Activated CD4-positive, alpha-beta T cell treated with anti-CD3 and anti-CD28 coated beads for 48 hours (primary cell): ENCODE measurements at places on chromosomes 11 and 22.
A peak's percentile ranks its signal among the peaks of the same experiment; 100 is the strongest.

- no peak for DNase-seq
Observed at GRCh38 chr11:79409330-79409729, 31.5 kb downstream of the TENM4 start.

DNA sequence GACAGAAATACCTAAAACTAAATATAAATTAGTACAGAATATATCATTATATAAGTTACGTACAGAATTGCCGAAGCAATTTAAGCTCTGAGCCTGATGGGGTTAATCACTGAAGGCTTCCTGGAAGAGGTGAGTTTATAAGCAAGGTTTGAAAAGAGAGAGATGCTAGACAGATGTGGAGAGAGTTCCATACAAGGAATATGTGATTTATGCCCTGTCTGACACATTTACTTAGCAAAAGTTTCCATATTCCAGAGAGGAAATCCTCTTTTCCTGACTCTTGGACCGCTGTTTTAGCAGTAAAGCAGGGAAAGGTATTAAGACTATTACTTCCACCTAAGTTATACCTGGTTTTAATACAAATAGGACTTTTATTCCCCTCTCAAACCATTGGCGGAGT lies 65.1 kb downstream of the DBX1 start:
- DNase-seq: no peak

DNA sequence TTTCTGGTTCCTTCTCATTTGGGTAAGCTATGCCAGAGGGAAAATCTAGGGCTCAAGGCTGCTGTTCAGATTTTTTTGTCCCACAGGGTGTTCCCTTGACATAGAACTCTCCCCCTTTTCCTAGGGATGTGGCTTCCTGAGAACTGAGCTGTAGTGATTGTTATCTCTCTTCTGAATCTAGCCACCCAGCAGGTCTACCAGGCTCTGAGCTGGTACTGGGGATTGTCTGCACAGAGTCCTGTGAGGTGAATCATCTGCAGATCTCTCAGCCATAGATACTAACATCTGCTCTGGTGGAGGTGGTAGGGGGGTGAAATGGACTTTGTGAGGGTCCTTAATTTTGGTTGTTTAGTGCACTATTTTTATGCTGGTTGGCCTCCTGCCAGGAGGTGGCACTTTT lies 167.3 kb upstream of the PGR start:
- DNase-seq: no peak

DNA sequence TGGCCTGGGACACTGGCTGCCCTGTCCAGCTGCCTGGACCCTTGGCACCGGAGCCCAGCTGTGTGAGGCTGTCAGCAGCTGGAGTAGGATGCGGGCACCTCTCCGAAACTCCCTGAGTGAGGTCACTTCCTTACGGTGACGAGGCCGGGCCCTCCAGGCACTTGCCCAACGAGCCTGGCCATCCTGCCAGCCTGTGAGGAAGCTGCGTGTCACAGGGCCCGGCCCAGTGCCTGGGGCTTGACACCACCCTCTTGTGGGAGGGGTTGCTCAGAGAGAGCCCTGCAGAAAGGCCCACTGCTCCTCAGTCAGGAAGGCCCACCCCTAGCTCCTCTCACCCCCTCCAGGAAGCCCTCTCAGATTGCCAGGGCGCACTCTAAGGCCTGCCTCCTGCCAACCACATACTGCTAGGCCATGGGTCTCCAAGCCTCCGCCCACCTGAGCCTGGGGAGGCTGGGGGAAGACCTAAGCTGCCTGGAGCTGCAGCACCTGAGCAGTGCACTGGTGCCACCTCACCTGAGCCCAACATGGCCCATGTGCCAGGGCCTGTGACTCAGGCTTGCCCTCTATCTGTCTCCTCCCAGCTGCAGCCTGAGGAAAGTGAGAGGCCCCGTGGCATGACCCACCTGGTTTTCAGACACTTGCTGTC lies 4.3 kb upstream of the PHLDA2 start:
- peak; percentile 70 for DNase-seq

GRCh38 chr11:71140206-71140919 lies 112.0 kb downstream of the SHANK2 start:
- no peak for DNase-seq

- DNase-seq: no peak
Observed at GRCh38 chr22:38798496-38798895, 4.6 kb upstream of the DNAL4 start.

- DNase-seq: no peak
Observed at GRCh38 chr11:75344761-75345454, 6.6 kb downstream of the ARRB1 start.

DNA sequence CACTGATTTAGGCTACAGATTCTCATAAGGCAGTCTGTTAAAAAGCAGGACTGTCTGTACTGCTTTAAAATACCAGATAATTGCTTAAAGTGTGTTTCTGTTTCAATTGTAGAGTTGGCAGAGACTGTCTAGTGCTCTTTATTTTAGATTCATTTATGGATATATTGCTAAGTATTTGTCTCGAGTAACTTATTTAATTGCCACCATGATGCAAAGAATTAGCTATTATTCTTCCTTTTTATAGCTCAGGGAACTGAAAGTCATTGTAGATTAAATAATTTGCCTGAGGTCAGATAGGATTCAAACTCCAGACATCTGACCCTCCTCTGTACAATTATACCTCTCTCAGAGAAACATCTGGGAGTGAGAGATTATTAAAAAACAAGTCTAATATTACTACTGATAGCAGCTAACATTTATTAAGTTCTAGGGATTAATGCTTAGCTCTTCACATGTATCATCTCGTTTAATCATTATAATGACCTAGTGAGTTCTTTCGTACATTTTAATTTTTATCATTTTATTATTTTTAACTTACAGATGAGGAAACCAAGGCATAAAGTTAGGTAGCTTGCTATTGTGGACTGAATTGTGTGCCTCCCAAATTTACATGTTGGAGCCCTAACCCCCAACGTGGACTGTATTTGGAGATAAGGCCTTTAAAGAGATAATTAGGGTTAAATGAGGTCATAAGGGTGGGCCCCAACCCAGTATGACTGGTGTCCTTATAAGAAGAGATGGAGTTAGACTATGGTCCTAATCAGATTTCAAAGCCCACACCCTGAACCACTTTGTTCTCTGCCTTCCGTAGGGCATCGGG lies 19.7 kb upstream of the RAG2 start:
- DNase-seq: no peak

DNA sequence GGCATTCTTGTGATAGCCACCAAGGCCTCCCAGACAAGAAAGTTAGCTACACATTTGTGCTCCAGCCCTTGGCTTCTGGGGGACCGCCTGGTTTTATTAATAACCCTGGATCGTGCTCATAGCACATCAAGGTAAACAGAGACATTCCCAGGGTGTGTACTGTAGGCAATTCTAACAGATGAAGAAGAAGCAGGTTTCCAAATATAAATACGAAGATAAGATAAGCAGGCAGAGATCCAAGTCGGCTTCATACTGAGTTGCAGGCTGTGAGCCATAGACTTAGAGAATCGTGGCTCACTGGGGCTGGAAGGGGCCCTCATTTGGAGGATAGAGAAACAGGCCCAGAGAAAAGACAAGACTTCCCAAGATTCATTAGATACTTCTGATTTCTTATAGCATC lies 131.4 kb downstream of the TENM4 start:
- DNase-seq: no peak

- no peak for DNase-seq
Observed at GRCh38 chr22:27752771-27753170, 48.8 kb downstream of the MN1 start.

DNA sequence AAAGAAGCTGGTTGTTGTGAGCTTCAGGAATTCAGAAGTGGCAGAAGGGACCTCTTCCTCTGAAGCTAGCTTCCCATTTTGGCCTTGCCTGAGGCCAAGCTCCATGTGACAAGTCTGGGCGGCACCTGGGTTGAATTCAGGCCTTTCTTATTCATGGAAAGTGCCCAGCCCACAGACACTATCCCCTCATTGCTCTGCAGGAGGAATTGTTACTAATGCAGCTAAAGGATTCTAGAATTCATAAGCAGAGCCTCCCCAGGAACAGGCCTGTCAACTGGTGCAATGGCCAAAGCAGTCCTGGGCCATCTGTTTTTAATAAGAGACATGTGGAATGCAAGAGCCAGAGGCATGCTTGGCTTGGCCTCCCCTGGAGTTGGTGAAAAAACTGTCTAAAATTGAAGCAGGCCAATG lies 71.4 kb downstream of the SLC1A2 start:
- no peak for DNase-seq

DNA sequence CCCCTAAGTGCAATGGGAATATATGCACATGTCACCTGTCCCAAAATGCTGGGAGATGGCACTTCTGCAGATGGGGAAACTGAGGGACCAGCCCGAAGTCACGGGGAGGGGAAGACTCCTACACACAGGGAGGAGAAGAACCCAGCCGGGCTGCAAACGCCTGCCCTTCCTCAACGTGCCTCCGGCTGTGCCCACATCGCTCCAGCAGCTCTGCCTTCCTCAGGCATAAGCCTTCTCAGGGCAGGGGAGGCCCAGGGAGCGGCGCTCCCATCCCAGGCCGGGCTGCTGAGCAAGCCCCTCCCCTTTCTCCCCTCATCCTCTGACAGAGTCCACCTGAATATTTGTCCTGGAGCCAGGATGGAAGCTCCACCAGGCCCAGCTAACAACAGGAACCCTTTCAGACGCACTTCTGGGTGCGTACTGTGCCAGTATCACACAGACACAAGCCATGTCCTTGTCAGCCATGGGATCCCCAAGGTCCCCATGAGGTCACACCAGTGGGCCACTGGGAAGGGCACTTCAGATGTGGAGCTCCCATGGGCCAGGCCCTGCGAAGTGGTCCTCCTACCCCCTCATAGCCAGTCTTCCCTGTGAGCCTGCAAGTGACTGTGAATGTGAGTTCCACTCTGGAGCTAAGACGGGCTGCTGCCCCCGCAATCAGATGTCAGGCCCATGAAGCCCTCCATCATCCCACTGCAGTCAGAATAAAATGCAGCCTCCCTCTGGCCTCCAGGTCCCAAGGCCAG lies 2.5 kb upstream of the CD81 start:
- no peak for DNase-seq

DNA sequence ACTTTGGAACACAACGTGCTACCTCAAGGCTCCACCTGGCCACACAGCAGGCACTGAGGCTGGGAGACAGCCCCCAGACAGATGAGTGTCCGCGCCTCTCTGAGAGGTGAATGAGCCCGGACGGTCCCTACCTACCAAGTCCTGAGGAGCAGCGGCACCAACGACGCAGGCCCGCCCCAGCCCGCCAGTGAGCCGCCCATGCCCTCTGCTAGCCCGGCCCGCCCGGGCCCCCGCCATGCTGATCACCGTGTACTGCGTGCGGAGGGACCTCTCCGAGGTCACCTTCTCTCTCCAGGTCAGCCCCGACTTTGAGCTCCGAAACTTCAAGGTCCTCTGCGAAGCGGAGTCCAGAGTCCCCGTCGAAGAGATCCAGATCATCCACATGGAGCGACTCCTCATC lies at the start of gene DDI1:
Gene DDI1, plus strand, starts transcription at position 53 of the 400 bp plus-strand sequence. Its CDS starts 183 bp downstream, at position 236.
- no peak for DNase-seq

GRCh38 chr22:42996646-42997365 lies 18.1 kb downstream of the PACSIN2 start:
- no peak for DNase-seq

- DNase-seq: no peak
Observed at GRCh38 chr11:103007521-103007920, 52.0 kb upstream of the MMP13 start.

DNA sequence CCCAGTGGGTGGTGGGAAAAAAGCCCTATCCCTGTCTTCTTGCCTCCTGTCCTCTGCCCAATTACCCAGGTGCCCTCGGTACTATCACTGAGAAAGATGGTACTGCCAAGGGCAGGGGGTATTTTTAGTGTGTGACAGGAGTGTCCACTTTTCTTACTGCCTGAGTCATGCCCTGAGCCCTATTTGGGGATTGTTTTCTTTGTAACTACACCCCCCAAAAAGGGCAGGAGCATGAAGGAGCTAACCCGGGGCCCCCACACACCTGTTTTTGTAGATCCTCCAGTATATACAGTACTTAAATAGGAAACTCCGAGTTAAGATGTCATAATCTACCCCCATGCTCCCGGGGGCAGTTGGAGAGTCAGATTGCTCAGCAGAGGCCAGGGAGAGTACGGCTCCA lies 3.8 kb downstream of the SMTNL1 start:
- no peak for DNase-seq

- no peak for DNase-seq
Observed at GRCh38 chr22:31734512-31734911, 15.4 kb downstream of the PRR14L start.

GRCh38 chr11:26510756-26511155 lies 61.3 kb downstream of the MUC15 start:
- DNase-seq: no peak
